ENCODE measurements at places on chromosomes 2 and 18. TPM values are rescaled to one million over a fixed set of nuclear protein-coding genes. Genes with fewer than 3 reads are reported as not detected.

RGPD3 gene
- total RNA-seq, result 0.18 TPM

ITPRIPL1 gene
- not detected for total RNA-seq

NT5C1B gene
- total RNA-seq, result not detected

KLHL29 gene
- total RNA-seq, result 6.2 TPM

TMEM37 gene
- 2.3 TPM for total RNA-seq

All from A549 treated with Mapracorat at 1 μM for 4 hours (cell line).